ENCODE measurements at places on chromosomes 2 and 18.

DNA sequence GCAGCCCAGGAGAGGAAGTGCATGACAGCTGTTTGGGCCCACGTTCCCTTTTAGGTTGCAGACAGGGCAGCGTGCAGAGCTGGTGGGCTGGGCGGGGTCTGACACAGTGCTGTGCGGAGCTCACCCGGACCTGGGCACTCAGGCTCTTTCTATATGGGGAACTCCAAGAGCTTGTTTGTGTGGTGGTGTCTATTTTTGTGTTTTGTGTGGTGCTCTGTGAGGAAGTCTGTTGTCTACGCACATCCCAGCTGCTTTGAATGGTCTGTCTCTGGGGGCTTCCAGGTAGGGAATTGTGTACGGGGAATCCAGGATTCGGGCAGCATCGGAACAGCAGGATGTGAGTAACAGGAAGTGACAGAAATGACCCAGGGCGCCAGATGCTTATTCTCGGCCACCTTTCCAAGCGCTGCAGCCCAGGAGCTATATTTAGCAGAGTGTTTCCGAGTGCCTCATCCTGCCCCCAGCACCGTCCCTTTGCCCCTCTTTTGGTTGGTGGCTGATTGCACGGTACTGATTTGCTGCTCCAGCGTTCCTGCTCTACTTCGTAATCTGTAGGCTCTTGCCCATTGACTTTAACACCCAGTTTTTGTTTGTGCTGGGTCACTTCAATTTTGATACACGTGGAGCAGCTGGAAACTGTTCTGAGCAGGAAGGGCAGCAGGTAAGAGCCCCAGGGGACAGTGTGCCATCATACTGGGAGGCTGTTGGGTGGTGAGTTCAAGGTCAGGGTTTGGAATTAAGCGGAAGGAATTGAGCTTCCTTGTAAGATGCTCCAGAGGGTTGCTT, 64.7 kb downstream of the DGKD start:
- peak; percentile 43 for DNase-seq

DNA sequence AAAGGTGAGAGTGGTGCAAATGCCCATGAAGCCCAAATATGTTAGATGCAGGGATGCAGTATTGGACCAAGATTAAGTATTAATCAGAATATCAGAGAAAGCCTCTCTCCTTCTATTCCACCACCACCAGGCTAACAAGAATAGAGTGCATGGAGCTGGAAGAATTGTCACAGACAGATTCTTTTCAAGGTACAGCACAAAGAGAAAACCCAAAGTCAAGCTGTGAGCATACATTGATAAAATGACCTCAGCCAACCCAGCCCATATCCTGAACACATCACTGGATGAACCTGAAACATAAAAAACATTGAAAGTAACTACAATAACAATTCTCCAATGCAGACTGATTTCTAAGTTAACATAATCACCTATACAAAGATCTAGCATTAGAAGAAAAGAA, 445.7 kb upstream of the NETO1 start:
- DNase-seq, result no peak

DNA sequence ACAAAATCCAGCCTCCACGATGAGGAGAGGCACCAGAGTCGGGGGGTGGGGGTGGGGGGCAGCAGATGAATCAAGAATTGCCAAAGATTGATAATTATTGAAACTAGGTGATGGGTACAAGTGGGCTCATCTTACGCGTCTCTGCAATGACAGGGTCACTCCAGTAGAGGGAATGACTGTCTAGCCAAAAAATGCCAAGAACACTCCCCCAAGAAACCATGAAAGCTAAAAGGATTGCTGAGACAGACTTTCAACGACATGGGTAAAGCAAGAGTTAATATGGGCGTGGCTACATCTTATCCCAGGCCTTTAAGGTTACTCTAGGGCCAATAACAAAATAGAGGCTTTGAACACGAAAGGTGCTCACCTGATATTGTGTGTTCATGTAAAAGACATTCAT, 86.5 kb downstream of the STK39 start:
- no peak for DNase-seq

- no peak for DNase-seq
Observed at GRCh38 chr2:20514596-20515269, 67.9 kb downstream of the RHOB start.

DNA sequence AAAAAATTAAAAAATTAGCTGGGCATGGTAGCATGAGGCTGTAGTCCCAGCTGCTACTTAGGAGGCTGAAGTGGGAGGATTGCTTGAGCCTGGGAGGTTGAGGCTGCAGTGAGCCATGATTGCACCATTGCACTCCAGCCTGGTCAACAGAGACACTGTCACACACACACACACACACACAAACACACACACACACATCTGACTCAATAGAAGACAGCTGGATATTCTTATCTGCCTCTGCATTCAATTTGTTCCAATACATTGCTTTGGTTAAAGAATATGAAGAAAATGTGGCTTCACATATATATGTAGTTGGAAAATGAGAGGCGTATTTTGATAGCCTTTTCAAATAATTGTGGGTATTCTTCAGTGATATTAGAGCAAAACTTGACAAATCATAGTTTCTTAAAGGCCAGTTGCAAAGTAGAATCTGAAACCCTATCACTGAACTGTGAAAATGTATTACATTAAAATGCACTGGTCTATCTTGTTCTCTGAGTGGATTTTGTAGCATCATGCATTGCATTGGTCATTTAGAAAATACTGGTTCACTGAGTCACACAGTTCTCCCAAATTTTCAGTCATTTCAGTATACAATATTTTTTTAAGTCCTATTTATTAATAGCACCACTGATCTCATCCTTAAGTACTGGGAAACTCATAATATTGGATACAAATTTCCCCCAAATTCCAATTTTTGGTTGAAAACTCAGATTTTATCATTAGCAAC, 140.9 kb downstream of the MCFD2 start:
- DNase-seq, result no peak

- DNase-seq, result no peak
Observed at GRCh38 chr2:35931626-35932025, 424.0 kb upstream of the CRIM1 start.

GRCh38 chr18:55605733-55606338, 17.8 kb upstream of the TCF4 start:
- DNase-seq, result no peak

- no peak for DNase-seq
Observed at GRCh38 chr2:134892282-134893035, 26.2 kb upstream of the CCNT2 start.

GRCh38 chr2:156356014-156356754, 23.7 kb upstream of the NR4A2 start:
- no peak for DNase-seq

- no peak for DNase-seq
Observed at GRCh38 chr18:36441426-36442240, 144.1 kb downstream of the FHOD3 start.

DNA sequence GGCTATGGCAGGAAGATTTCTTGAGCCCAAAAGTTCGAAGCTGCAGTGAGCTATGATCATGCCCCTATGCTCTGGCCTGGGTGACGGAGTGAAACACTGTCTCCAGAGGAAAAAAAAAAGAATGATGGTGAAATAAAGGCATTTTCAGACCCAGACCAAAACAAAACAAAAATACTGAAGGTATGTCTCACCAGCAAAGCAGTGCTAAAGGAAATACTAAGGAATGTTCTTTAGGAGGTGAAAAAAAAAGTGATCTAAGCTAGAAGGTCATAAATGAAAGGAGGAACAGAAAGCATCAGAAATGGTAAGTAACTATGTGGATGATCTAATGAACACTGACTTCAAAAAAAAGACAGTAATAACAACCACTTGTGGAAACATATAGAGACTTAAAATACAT, 18.7 kb downstream of the SS18 start:
- no peak for DNase-seq

- no peak for DNase-seq
Observed at GRCh38 chr2:168928113-168928831, 27.2 kb downstream of the G6PC2 start.

GRCh38 chr2:9750224-9751215, 92.8 kb upstream of the TAF1B start:
- DNase-seq, result no peak

DNA sequence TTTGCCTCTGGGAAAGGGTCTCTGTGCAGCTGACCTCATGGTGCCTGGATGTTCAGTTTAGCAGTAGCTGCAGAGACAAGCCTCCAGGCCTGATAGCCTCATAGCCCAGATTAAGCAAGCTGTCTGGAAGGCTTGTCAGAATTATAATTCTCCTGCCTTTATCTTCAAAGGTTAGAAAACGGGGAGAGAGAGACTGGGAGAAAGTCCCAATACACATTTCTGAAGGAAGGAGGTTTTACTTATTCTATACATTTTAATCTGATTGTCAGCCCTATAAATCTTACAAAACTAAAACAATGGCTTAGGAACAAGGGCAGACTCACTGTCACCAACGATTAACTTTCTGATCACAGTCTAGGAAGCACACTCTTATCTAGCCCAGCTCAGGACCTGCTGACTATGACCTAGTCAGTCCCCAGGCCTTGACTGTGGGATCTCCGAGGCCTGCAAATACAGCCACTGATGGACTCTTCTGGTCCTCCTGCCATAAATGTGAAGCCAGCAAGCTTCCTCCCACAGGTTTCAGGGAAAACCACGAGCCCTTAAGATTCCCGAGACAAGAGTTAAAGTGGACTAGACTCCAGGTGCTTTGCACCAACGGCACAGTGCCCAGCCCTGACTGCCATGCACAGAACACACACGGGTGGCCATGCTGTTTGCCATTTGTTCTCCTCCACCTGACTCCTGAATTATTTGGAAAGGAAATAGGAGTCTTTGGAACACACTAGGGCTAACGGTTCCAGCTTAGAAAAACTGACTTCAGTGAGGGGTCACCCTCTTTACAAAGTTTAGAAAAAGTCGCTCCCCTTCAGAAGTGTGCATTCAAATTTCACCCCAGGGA, 111.4 kb upstream of the SMAD7 start:
- DNase-seq, result no peak

DNA sequence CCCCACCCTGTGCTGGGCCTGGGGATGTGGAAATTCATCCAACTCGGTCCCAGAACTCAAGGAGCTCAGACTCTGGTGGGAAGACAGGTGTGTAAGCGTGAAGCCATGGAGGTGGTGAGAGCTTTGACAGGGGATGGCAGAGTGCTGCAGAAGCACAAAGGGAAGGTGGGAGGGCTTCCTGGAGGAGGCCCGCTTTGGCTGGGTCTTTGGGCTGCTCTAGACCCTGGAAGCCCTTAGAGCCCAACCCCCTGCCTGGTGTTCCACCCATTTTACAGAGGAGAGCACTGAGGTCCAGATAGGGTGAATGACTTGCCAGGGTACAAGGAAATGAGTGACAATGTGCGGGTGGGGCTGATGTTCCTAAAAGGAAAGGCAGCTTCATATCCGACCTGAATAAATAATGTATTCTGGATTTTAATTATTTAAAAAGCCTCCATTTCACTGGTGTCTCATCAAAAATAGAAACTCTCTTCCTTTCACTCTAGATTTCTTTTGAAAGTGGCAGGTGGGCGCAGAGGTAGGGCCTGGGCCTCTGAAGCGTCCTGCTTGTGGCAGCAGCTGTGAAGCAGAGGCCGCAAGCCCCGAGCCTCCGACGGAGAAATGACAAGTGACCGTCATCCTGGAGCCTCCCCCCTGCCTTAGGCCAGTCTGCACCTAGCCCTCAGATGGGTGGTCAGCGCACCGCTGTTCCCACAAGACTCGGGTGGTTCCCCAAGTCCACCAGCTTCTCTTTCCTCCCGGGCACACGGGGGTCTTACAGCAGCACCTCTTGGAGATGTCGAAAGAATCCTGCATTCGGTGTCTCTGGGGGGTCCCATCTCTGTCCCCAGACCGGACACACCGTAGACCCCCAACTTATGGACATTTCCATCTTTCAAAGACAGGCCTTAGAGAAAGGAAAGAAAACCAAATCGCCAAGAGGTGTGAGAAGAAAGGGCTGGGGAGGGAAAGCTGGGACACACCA, 71.0 kb upstream of the TAF1B start:
- DNase-seq, result no peak

DNA sequence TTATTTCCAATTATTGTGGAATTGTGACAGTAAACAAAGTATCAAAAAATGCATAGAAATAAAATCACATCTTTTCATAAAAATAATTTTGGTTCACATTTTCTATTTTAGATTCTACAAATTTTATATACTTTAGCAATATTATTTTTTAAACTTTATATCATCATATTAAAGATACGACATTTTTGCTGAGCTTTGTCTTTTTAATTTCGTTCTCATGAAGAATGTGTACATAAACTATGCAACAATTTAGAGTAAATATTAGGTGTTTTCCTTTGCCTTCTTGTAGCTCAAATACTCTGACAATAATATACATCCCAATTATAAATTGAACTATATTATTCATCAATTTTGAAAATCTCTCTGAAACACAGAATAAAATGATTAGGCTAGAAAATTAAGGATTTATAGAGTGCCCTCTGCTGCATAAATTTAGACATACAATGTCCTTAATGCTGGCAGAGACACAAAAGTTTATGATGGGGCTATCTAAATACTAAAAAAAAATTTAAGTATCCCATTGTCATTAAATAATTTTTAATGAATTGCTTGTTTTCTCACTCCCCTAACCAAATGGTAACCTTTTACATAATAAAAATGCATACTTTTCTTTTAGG, 45.7 kb downstream of the CCDC102B start:
- DNase-seq, result no peak

DNA sequence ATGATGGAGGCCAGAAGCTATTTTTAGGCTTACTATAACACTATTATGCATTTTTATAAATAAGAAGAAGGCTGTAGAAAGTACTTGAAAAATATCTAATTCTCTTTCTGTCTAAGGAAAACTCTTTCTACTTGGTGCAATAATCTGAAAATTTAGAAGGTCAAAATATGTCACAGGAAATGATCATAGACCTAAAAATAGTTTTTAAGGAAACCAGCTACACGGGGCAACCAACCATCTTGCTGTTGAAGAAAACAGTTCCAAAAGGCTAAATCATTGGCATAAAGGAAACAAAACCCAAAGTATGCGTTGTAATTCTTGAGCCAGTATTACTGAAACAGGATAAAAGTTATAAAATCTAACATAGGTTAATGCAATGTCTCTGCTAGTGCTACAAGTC, 40.2 kb downstream of the SOCS6 start:
- no peak for DNase-seq

- DNase-seq, result no peak
Observed at GRCh38 chr2:209681201-209681735, 90.4 kb upstream of the UNC80 start.

GRCh38 chr2:69828938-69829255, 563 bp upstream of the GMCL1 start:
- DNase-seq, result no peak

DNA sequence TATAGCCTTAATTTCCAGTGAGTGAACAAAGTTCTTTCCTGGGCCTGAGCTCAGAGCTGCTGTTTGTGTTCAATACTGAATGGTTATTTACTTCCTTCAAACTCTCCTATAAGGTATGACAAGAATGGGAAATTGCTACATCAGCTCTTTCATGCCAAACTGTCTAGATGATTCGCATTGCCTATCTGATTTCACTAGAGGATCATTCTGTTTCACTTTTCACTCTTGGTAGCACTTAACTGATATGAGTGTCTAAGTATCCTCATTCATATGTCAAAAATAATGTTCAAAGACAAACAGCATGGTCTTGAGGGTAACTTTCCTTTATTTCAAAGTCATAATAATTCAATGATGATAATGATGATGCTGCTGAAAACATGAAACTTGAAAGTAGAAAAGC, 32.9 kb upstream of the SCG2 start:
- DNase-seq, result no peak
